ENCODE measurements at places on chromosomes 16 and 17. TPM values are rescaled to one million over a fixed set of nuclear protein-coding genes. Genes with fewer than 3 reads are reported as not detected.

DNA sequence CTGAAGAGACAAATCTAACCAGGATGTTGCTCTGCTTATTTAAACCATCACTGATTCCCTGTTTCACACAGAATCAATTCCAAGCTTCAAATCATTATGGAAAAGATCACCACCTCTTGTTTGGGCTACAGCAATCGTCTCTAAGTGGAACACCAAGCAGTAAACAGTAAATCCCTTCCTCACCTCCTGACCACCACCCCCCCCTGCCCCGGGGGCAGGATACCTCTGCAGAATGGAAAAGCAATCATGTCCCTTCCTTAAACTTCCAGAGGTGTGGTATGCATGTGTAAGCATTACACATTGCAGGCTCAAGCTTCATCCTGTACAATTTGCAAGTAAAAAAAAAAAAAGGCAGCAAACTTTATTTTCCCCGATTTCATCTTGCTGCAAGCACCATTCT is 373.8 kb downstream of the NPIPA8 start:
- H3K36me3 ChIP-seq, result no peaks in the 10 kb centered on the region
- H3K4me1 ChIP-seq, result no peaks in the 10 kb centered on the region
- H3K4me3 ChIP-seq, result no peak overlapping the region
- DNase-seq, result no peak
- no peak overlapping the region for H3K27ac ChIP-seq

The SPNS3 gene
- 10.0 TPM for polyA plus RNA-seq

- H3K36me3 ChIP-seq, result no peaks in the 10 kb centered on the region
- peak overlapping the region; percentile 93 for H3K4me3 ChIP-seq
- peaks cover 53% of the 10 kb centered on the region for H3K4me1 ChIP-seq
- peak overlapping the region; percentile 78 for H3K27ac ChIP-seq
- no peak for DNase-seq
Observed at GRCh38 chr17:36546418-36547093, 1.8 kb downstream of the GGNBP2 start.

DNA sequence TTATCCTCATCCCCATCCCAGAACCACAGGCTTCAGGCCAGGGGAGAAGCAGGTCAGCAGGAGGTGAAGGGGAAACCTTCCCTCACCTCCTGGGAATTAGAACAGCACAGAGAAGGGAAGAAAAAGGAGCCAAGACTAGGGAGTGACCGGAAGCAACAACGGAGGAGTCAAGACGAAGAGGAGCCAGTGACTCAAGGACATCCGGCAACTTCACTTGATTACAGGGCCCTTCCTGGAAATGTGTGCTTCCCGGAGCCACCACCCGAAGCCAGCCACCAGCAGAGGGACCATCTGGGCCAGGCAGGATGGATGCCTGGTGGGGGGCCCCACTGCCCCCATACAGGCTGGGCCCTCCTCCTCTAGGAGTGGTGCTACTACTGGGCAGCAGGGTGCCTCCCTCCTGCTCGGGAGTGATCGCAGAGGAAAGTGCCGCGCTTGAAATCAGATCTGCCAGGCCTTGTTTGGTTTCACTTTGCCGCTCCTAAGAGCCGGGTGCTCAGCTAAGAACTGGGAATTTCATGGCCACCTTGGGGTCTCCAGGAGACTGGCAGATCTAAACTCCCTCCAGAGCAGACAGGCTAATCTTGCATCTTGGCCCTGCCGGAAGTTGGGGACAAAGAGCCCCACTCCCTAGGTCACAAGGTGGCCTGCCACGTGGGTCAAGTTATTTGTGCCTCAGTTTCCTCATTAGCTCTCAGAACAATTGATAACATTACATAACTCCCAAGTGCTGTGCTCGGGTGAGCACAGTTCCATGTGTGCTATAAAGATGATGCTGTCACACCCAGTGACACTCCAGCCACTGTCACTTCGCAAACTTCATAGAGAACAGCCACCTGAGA is 6.6 kb downstream of the CDC42EP4 start:
- DNase-seq, result no peak
- peaks cover 6% of the 10 kb centered on the region for H3K4me1 ChIP-seq
- peak overlapping the region; percentile 39 for H3K27ac ChIP-seq
- H3K36me3 ChIP-seq, result no peaks in the 10 kb centered on the region

- no peak overlapping the region for H3K27ac ChIP-seq
- peaks cover 85% of the 10 kb centered on the region for H3K4me1 ChIP-seq
- no peak overlapping the region for H3K4me3 ChIP-seq
- H3K36me3 ChIP-seq, result peaks cover 8% of the 10 kb centered on the region
- no peaks in the 10 kb centered on the region for H3K27me3 ChIP-seq
Observed at GRCh38 chr16:89413811-89414585, 76.4 kb downstream of the ANKRD11 start.

DNA sequence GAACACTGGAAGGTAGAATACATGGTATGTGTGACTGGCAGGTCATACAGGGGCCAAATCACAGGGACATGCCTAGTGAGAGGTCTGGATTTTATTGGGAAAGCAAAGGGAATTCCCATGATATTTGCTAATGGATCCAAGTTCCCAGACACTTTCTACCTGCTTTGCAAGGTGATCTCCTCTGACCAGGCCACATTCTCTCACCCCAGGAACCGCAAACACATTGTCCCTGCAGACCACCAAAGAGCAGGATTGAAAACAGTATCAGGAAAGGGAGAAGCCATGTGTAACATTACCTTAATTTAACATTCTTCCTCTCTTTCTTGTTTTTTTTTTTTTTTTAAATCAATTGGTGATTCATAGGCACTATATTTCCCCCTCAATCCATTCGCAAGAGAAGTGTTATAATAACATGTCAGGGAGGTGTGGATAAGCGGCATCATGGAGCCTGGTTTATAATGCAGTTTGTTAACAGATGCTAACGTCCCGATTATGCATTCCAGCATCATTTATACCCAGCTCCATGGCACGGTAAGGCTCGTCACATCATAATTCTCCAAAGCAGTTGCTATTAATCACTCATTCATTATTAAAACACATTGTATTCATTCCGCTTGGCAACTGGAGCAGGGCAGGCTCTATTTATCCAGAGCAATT is 155.1 kb upstream of the CCL2 start:
- no peaks in the 10 kb centered on the region for H3K27me3 ChIP-seq
- H3K36me3 ChIP-seq, result no peaks in the 10 kb centered on the region
- no peak overlapping the region for H3K4me3 ChIP-seq
- no peak for DNase-seq
- no peak overlapping the region for H3K27ac ChIP-seq
- no peaks in the 10 kb centered on the region for H3K4me1 ChIP-seq

GRCh38 chr17:76993651-76994050 is 125.4 kb downstream of the MGAT5B start:
- no peak overlapping the region for H3K4me3 ChIP-seq
- no peaks in the 10 kb centered on the region for H3K36me3 ChIP-seq
- H3K27ac ChIP-seq, result no peak overlapping the region
- H3K27me3 ChIP-seq, result no peaks in the 10 kb centered on the region
- peaks cover 39% of the 10 kb centered on the region for H3K4me1 ChIP-seq

DNA sequence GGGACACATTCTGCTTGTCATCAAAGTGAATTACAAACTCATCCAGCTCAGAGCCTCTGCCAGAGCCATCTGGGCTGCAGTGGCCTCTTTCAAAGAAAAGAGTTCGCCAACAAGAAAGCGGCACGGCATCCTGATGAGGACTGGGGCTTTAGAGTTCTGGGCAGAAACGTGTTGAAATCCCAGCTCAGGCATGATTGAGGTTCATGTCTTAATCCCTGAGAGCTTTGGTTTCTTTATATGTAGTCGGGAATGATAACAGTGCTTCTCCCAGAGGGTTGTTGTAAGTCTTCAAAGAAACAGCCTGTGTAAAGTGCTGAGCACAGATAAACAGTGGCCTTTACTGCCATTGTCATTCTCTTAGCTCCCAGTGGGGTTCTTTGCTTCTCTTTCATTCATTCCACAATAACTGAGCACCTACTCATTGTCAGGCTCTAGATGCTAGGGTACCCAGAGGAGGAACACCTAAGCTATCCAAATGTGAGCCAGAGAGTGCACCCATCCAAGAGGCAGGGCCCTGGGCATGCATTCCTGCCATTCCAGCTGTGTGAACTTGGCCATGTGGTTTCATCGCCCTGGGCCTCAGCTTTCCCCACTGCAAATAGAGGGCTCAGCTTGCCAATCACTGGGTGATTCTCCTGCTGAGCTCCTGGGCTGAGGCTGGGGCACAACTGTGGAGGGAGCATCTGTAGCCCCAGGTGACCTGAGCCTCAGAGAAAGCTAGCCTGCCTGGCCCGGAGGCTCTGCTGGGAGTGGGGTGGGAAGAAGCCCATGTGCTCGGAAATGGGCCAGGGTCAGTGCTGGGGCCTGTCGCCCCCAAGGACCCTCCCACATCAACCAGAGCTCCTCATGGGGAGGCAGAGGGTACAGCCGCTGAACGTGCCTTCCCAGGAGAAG is 38.3 kb upstream of the CRHR1 start:
- no peaks in the 10 kb centered on the region for H3K4me1 ChIP-seq
- H3K27me3 ChIP-seq, result no peaks in the 10 kb centered on the region
- no peak for DNase-seq

The CCDC144A gene
- polyA plus RNA-seq, result 1.5 TPM

The TMIGD1 gene
- not detected for polyA plus RNA-seq

DNA sequence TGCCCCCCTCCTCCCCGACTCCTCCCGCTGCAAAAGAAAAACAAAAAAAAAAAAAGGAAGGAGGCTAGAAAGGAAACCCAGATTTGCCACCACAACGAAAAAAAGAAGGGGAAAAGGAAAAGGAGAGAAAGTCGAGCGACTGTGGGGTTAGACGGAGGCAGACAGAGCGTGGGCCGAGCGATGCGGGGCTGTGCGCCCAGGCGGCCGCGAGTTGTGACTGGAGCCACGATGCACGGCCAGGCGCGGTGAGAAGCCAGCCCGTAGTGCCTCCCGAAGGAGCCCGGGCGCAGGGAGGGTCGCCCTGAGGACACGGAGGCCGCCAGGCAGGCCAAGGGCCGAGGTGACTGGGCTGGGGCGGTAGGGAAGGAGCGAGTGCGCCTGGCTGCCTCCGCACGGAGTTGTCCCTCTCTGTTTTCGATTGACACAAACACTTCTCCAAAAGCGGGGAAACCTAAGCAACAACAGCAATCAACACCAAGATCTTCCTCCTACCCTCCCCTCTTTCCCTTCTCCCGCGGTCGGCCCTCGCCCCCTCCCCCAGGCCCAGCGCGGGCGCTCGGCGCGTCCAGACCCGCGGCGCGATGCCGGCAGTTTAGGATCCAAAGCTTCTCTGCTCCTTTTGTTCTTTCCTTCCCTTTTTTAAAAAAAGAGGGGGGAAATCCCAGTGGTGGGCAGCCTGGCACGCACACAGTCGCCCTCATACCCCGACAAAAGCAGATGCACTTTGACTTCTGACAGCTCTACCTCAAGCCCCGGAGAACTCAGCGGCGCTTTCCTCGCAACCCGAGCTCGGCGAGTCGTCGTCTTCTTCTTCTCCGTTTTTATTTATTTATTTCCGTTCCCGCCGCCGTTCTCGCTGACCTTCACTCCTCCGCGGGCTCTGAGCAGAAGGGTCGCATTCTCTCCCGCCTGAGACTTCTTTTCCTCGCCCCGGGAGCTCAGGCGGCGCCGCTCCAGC is at the start of gene LHX1:
TSS of gene LHX1 (plus strand) at position 475 of the 958 bp plus-strand sequence. CDS start 723 bp downstream, outside the sequence.
- H3K4me3 ChIP-seq, result peak within 1 kb of the TSS; percentile 39
- H3K36me3 ChIP-seq, result no peaks in the 10 kb centered on the region
- H3K27me3 ChIP-seq, result peaks cover 96% of the 10 kb centered on the region
- H3K4me1 ChIP-seq, result peaks cover 72% of the 10 kb centered on the region
- H3K27ac ChIP-seq, result no peak within 1 kb of the TSS

DNA sequence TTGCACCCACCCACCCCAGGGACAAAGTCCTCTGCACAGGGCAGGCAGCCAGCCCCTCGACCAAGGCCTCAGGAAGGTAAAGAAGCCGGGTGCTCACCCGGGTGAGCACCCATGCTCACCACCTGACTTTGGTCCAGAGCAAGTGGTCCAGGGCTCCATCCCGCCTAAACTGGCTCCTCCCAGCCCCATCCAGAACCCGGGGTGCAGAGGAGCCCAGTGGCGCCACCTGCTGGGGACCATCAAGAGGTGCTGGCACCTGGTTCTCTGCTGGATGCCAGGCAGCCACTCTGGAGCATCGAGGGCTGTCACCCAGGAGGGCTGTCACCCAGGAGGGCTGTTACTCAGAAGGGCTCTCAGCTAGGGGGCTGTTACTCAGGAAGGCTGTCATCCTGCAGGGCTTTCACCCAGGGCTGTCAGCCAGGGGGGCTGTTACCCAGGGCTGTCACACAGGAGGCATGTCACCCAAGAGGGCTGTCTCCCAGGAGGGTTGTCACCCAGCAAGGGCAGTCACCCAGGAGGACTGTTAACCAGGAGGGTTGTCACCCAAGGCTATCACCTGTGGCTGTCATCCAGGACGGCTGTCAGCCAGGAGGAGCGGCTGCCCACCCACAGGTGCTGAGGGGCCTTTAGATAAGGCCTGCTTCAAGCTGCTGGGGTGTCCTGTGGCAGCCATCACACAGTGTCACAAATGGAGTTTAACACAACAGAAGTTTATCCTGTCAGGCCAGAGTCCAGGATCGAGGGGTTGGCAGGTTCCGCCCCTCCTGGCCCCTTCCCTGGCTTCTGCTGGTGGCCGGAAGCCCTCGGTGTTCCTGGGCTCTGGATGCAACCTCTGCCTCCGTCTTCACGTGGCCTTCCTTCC is 98.5 kb downstream of the TNFRSF13B start:
- H3K27ac ChIP-seq, result no peak overlapping the region
- H3K4me3 ChIP-seq, result no peak overlapping the region
- no peaks in the 10 kb centered on the region for H3K27me3 ChIP-seq
- no peaks in the 10 kb centered on the region for H3K36me3 ChIP-seq
- DNase-seq, result no peak

The SDK2 gene
- 0.54 TPM for polyA plus RNA-seq

GRCh38 chr16:995087-995486 is 13.5 kb downstream of the SOX8 start:
- H3K4me3 ChIP-seq, result no peak overlapping the region
- H3K4me1 ChIP-seq, result peaks cover 37% of the 10 kb centered on the region
- H3K27me3 ChIP-seq, result no peaks in the 10 kb centered on the region
- DNase-seq, result no peak
- no peak overlapping the region for H3K27ac ChIP-seq

GRCh38 chr16:4010225-4011158 is 105.8 kb downstream of the ADCY9 start:
- H3K4me1 ChIP-seq, result no peaks in the 10 kb centered on the region
- H3K27me3 ChIP-seq, result no peaks in the 10 kb centered on the region
- DNase-seq, result no peak
- no peak overlapping the region for H3K4me3 ChIP-seq
- no peaks in the 10 kb centered on the region for H3K36me3 ChIP-seq

DNA sequence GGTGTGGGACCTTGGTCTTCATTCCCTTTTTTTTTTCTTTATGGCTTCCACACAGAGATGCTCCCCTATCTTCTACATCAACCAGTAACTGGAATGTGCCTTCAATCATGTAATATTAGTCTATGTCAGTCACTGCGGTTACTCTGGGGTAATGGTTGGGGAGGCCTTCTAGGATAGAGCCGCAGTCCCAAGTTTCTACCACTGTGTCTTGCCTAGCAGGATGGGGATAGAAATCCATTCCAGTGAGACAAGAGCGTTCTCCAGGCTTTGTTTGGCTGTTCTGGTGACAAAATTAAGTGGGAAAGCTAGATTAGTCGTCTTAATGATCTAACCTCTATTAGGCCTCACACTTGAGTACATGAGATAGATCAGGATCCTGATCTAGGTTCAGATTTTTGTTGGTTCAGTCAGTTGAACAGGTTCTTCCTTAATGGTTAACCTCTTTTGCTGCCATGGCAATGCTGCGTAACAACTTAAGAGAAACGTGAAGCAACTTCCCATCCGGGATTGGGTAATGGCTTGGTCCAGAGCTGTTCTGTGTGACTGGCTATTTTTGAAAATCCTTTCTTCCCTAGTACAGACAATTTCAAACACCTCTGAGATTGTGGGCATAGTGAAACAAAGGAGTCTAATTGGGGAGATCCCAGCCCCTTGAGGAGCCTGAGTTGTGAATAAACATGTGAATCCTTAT is 8.7 kb downstream of the MSL1 start:
- no peak for DNase-seq
- no peak overlapping the region for H3K27ac ChIP-seq
- no peak overlapping the region for H3K4me3 ChIP-seq
- peaks cover under 1% of the 10 kb centered on the region for H3K4me1 ChIP-seq

Measured in CD8-positive, alpha-beta memory T cell (primary cell).